ENCODE measurements at places on chromosomes 6 and 20.
A peak's percentile ranks its signal among the peaks of the same experiment; 100 is the strongest.

GRCh38 chr6:137706083-137706750, 160.8 kb upstream of the TNFAIP3 start:
- no peak for DNase-seq

GRCh38 chr6:21163110-21163837, 430.3 kb upstream of the SOX4 start:
- peak; percentile 69 for DNase-seq

- no peak for DNase-seq
Observed at GRCh38 chr20:3710011-3710466, 2.4 kb downstream of the SIGLEC1 start.

DNA sequence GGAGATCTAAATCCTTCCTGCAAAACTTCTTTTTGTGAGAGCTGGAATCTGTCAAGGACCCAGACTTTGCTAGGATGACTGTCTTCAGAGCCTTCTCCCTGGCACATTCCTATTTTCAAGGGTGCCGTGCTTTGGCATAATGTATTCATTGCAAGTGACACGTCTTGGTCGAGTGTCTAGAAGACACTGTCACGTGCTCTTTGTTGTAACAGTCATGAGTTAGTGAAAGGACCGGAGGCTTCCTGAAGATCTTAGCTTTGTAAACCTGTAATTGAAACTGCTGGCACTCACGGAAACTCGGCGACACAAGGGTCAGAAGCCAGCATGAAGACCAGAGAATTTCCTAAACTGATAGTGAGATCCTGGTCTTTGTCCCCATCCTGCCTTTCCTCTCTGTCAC, 19.7 kb upstream of the TAGAP start:
- DNase-seq: no peak

- DNase-seq: no peak
Observed at GRCh38 chr6:2085657-2086056, 159.7 kb downstream of the GMDS start.

GRCh38 chr20:59807909-59808728, 125.3 kb downstream of the SYCP2 start:
- DNase-seq: no peak

DNA sequence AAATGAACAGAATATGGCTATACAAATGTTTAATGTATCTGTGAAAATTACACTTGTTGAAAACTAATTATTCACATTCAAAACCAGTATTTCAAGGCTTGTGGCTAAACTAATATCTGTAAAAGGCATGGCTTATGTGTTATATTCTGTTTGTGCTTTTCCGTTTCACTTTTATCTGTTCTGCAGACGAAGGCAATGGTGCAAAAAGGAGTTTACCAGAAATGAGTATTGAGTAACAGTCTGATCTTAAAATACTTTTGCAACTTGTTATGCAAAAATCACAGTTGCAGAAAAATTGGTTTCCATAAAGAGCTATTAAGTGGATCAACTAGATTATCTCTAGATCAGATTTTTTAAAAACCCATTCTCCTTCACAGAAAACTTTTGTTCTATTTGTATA, 9.4 kb upstream of the STX11 start:
- no peak for DNase-seq

DNA sequence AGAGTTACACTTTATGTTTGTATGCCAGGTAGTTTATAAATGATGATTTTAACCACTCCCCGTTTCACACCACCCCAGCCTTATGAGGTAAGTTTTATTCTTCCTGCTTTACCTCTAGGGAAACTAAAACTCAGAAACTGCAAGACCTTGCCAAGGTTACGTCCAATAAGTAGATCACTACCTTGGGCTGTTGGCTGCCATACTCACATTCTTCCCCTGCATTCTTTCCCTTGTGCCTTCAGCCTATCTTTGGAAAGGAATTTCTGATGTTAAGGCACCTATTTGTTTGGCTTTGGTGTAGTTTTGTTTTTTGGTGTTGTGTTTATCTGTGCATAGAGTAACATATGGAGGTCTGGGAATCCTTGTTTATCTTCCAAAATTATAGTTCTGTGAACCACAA, 122.1 kb downstream of the UST start:
- peak; percentile 25 for DNase-seq

GRCh38 chr20:60206259-60206658, 248.0 kb downstream of the CDH26 start:
- peak; percentile 49 for DNase-seq

- no peak for DNase-seq
Observed at GRCh38 chr20:1896484-1897258, 1.5 kb downstream of the SIRPA start.

DNA sequence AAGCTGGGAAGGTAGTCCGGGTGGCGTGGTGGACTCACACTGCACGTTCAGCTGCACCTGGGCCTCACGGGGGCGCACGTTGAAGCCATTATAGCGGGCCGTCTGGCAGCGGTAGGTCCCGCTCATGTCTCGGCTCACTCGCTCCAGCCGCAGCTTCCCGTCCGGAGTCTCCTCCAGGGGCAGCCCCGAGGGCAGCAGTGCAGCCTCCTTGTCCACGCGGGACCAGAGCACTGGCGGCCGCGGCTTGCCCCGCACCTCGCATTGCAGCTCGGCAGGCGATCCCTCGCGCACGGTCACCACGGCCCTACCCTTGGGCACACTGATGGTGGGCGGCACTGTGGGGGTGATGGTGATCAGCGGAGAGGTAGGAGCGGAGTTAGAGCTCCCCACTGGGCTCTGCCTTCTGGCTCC, 47.6 kb downstream of the MDGA1 start:
- DNase-seq: no peak

DNA sequence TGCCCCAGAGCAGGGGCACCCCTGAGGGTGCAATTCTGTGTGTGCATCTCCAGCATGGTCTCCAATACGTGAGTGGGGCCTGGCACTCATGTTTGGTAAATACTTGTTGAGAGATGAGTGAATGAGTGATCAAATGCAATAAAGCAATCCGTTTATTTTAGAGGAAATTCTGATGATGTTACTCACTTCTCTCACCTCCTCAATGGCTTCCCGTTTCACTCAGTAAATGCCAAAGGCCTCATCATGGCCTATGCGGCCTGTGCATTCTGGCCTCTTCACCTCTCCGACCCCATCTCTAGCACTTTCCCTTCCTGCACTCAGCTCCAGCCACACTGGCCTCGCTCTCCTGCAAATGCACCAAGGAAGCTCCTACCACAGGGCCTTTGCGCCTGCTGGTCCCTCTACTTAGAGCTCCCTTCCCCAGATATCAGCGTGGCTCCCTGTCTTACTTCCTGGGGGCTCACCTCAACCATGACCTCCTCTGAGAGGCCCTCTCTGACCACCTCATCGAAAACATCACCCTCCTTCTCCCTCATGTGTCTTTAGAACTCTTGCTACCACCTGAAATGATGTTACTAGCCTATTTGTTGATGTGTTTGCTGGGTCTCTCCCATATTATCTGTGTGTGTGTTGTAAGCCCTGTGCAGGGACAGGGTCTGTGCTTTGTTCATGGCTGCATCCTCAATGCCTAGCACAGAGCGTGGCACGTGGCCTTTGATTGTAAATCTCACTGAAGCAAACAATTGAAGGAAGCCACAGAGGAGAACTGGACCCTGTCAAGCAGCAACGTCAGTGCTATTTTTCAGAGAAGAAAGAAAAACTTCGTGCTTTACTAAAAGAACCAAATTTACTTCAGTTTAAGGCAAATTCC, 42.6 kb downstream of the RAB44 start:
- peak; percentile 50 for DNase-seq
